Fibroblast of the aortic adventitia (primary cell): ENCODE measurements at places on chromosomes 5 and 9. TPM values are rescaled to one million over a fixed set of nuclear protein-coding genes. Genes with fewer than 3 reads are reported as not detected.

- DNase-seq: no peak
These were observed 1.8 kb upstream of the MAML1 start for GRCh38 chr5:179730852-179731251.

- DNase-seq: no peak
These were observed 189.9 kb downstream of the DEPDC1B start for GRCh38 chr5:60510049-60510448.

The FBXL7 gene
- total RNA-seq: 12.4 and 12.6 TPM in 2 replicates

The MSX2 gene
- total RNA-seq: under 0.01 and 0.82 TPM in 2 replicates

GRCh38 chr9:87587356-87587745, 89.7 kb downstream of the DAPK1 start:
- no peak for DNase-seq

The PCDHGC5 gene
- total RNA-seq: 7.0 and 10.5 TPM in 2 replicates

DNA sequence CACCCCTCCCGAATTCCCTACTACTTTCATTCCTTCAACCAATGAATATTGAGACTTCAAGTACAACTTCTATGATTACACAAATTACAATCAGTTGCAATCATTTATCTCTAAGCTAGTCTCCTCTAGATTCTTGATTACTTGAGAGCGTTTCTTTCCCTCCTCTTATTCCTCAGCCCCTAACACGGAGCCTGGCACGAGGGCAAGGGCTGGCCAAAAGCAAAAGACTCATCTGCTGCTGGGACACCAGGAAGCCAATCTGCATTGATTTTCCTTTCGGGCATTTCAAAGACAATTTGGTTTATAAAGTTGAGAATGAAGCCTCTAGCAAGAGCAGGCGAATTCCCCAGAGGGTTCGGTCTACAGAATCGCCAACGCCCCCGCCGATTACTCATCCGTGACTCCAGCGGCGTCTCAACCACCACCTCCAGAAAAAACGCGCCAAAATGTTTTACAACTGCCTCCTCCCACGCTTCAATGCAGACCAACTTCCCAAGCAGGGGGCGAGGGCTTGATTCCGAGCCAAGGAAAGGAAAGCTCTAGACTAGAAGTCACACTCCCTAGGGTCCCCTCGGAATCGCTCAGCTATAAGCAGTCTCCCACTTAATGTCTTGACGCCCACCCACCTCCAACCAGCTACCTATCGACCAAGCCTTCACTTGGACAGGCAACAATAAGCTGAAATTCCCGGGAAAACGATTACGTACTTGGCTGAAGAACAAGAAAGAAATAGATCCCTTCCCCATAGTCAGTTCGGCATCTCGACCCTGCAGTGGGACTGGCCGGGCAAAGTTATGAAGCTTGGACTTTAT, 1.5 kb downstream of the PCSK1 start:
- peak; percentile 53 for DNase-seq

DNA sequence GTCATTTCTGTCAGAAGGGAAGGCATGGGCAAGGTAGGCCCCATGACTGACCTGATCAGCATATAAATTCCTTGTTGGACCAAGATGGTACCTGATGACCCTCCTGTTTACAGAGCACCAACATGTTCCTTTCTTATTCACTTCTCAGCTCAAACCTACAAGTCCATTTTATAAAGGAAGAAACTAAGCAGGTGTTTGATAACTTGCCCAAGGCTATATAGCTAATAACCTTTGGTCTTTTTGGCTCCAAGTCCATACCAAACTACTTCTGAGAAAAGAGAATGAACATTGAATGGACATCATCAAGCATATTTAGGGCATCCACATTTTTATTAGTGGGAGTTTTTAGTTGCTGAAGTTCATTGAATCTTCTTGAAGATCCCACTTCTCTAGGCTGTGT, 125.2 kb downstream of the GALNT10 start:
- DNase-seq: no peak
